ENCODE measurements at places on chromosomes 11 and 22. TPM values are rescaled to one million over a fixed set of nuclear protein-coding genes. Genes with fewer than 3 reads are reported as not detected.

DNA sequence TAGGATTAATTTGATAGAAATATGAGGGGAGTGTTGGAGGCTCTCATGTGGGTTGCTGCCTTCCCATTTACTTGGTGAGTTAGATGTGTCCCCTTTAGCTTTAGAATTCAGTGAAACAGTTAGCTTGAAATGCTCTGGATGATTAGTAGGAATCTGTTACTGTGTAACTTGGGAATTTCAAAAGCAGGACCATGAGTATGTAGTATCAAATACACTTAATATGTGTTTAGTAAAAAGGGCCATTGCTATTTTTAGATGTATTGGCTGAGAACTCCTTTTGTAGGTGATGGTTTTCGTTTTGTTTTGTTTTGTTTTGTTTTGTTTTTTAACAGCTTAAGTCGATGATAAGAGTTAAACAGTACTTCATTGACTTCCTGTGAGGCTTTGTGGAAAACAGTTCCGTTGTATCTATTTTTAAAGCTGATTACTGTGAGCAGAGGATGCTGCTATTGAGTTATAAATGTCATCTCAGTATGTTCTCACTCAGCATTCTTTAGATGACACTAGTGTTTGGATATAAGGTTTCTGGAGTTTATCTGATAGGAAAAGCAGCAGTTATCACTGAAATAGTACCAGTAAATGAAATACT, 53.5 kb downstream of the MCAM start:
- no peaks in the 10 kb centered on the region for H3K27me3 ChIP-seq
- H3K27ac ChIP-seq = no peak overlapping the region
- H3K36me3 ChIP-seq = no peaks in the 10 kb centered on the region
- no peak overlapping the region for H3K4me3 ChIP-seq
- peaks cover 40% of the 10 kb centered on the region for H3K4me1 ChIP-seq

GRCh38 chr11:17635551-17635938, 83.8 kb upstream of the MYOD1 start:
- H3K27me3 ChIP-seq = peaks cover 14% of the 10 kb centered on the region
- H3K4me1 ChIP-seq = no peaks in the 10 kb centered on the region
- DNase-seq = no peak
- no peak overlapping the region for H3K4me3 ChIP-seq
- no peak overlapping the region for H3K27ac ChIP-seq
- no peaks in the 10 kb centered on the region for H3K36me3 ChIP-seq

DNA sequence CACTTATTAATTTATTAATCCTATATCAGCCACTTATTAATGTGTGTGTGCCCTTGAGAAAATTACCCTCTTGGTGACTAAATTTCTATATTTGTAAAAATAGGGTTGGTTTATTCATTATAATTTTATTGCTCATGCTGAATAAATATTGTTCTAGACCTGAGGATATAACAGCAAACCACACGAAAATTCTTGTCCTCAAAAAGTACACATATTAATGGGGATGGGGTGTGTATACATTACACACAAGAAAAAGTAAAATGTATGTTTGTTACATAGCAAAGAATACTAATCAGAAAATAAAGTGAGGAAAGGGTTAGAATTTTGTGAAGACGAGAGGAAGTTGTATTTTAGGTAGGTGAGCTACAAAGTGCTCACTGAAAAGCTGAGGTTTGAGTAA, 1068.9 kb upstream of the RAG2 start:
- H3K4me1 ChIP-seq = no peaks in the 10 kb centered on the region
- no peak for DNase-seq
- no peak overlapping the region for H3K4me3 ChIP-seq
- no peaks in the 10 kb centered on the region for H3K27me3 ChIP-seq

GRCh38 chr11:116658876-116659535, 113.8 kb downstream of the BUD13 start:
- peaks cover 10% of the 10 kb centered on the region for H3K27me3 ChIP-seq
- H3K4me1 ChIP-seq = no peaks in the 10 kb centered on the region
- DNase-seq = no peak
- no peaks in the 10 kb centered on the region for H3K36me3 ChIP-seq

The SMTNL1 gene
- not detected for total RNA-seq

GRCh38 chr22:24189249-24190158, 8.2 kb downstream of the SUSD2 start:
- DNase-seq = peak; percentile 47
- no peak overlapping the region for H3K27ac ChIP-seq
- H3K36me3 ChIP-seq = no peaks in the 10 kb centered on the region

The ADAMTS15 gene
- total RNA-seq = 1.2 TPM

The BTG4 gene
- total RNA-seq = not detected

DNA sequence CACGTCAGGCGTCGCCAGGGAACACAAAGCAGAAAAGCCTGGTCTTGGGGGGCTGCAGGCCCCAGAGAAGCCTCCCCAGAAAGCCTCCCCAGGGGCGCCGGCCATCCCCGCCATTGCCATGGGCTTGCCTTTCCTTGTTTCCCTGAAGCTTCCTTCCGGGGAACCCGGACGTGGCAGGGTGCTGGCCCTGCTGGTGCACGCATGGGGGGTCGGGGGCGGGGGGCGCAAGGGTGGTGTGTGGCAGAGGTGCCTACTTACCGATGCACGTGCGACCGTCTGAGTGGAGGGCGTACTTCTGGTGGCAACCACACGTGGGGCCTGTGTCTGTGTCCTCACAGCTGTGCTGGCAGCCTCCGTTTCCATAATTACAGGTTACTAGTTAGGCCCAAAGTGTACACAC, 71.0 kb upstream of the TTLL12 start:
- peaks cover 77% of the 10 kb centered on the region for H3K27me3 ChIP-seq
- DNase-seq = no peak
- H3K27ac ChIP-seq = no peak overlapping the region
- no peak overlapping the region for H3K4me3 ChIP-seq
- H3K36me3 ChIP-seq = no peaks in the 10 kb centered on the region
- no peaks in the 10 kb centered on the region for H3K4me1 ChIP-seq

DNA sequence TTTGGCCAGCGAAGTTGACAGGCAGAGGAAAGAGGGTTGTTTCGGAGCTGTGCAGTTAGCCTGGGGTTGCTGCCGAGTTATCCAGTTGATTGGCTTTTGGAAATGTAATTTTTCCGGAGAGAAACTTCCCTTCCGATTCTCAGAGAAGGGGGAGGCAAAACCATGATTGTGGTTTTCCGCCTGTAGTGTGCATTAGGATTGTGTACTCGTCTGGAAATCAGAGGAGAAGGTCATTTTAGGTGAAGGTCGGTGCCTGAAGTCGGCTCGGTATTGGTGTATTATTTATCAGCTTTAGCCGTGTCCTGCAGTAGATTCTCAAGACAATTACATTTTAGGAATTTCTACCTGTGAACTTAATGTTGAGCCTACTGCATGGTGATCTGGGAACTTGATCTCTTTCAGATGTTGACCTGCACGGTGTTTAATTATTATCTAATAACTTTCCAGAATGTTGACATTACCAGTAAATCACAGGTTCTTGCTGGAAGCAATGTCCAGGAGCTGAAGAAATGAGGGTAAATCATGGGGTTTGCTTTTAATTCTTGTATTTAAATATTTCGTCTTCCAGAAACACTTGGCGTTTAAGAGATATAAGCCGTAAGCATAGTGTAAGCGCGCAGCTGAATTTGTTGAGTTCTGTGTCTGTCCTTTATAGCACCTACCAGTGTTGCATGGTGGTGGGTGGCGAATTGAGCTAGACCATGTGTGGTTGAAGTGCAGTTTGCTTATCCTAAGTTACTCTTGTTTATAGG, 1.3 kb downstream of the ARHGEF12 start:
- peaks cover 19% of the 10 kb centered on the region for H3K36me3 ChIP-seq
- H3K4me1 ChIP-seq = peaks cover 63% of the 10 kb centered on the region
- peaks cover 6% of the 10 kb centered on the region for H3K27me3 ChIP-seq
- H3K4me3 ChIP-seq = peak overlapping the region; percentile 99

GRCh38 chr11:17898782-17899181, 114.1 kb downstream of the SERGEF start:
- H3K36me3 ChIP-seq = no peaks in the 10 kb centered on the region
- no peak overlapping the region for H3K4me3 ChIP-seq
- H3K27ac ChIP-seq = no peak overlapping the region
- DNase-seq = no peak
- peaks cover 2% of the 10 kb centered on the region for H3K27me3 ChIP-seq

DNA sequence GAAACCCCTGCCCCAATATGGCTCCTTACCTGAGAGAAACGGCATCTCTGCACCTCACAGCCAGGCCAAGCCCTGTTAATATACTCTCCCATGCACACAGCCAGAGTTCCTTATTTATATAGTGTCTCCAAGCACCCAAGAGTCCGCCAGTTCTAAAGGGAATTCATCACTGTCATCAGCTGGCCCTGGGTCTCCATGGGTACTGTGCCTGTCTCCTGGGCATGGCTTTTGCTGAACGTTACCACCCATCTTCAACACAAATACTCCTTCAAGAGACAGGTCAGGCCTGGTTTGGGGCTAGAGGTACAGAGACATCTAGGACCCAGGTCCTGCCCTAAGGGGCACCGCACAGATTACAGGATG, 1.6 kb upstream of the ATG16L2 start:
- peaks cover 12% of the 10 kb centered on the region for H3K27me3 ChIP-seq
- H3K4me3 ChIP-seq = peak overlapping the region; percentile 95
- peaks cover 67% of the 10 kb centered on the region for H3K4me1 ChIP-seq
- no peak for DNase-seq
- peaks cover 21% of the 10 kb centered on the region for H3K36me3 ChIP-seq
- peak overlapping the region; percentile 92 for H3K27ac ChIP-seq

DNA sequence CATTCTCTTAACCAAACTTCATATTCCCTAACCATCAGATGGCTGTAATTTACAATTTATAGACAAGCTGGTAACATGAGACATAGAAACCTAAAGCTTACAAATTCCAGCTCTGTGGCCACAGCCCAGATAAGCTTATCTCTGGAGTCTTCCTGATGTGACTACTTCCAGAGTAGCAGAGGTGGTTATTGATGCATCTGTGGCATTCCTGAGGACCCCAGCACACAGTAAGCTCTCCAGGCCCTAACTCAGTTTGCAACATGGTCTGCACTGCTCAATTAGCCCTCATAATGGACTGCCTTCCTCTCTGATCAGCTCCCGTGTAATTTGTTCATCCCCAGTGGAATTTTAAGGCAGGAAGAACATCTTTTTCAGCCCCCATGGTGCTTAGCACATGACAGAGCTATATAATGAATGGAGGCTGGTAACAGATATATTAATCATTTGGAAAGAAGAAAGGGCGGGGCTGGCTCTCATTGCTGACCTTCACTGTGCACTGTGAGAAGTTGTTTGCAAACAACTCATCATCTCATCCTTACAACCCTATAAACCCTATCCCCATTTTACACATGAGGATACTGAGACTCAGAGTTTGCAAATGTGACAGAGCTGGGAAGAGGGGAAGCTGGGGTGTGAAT, 30.1 kb upstream of the KCNJ11 start:
- DNase-seq = no peak
- no peaks in the 10 kb centered on the region for H3K36me3 ChIP-seq
- H3K4me3 ChIP-seq = no peak overlapping the region
- no peak overlapping the region for H3K27ac ChIP-seq

- H3K4me3 ChIP-seq = no peak overlapping the region
- no peaks in the 10 kb centered on the region for H3K27me3 ChIP-seq
- DNase-seq = no peak
- H3K4me1 ChIP-seq = no peaks in the 10 kb centered on the region
- no peaks in the 10 kb centered on the region for H3K36me3 ChIP-seq
Measured at GRCh38 chr11:109510316-109510715, 88.3 kb downstream of the C11orf87 start.

The MYBPC3 gene
- not detected for total RNA-seq

The SLC15A3 gene
- total RNA-seq = 3.6 TPM

The CSF2RB gene
- 0.90 TPM for total RNA-seq

- H3K4me3 ChIP-seq = no peak overlapping the region
- H3K27me3 ChIP-seq = no peaks in the 10 kb centered on the region
- H3K27ac ChIP-seq = no peak overlapping the region
- no peaks in the 10 kb centered on the region for H3K36me3 ChIP-seq
- H3K4me1 ChIP-seq = peaks cover under 1% of the 10 kb centered on the region
Measured at GRCh38 chr11:9059406-9059805, 32.0 kb downstream of the SCUBE2 start.

- H3K4me3 ChIP-seq = no peak overlapping the region
- H3K27me3 ChIP-seq = no peaks in the 10 kb centered on the region
- peaks cover 25% of the 10 kb centered on the region for H3K4me1 ChIP-seq
- DNase-seq = no peak
- H3K27ac ChIP-seq = no peak overlapping the region
- H3K36me3 ChIP-seq = peaks cover 22% of the 10 kb centered on the region
Measured at GRCh38 chr22:45320357-45320976, 10.7 kb downstream of the FAM118A start.

The AMBRA1 gene
- 22.5 TPM for total RNA-seq

The RABL2B gene
- 18.0 TPM for total RNA-seq

DNA sequence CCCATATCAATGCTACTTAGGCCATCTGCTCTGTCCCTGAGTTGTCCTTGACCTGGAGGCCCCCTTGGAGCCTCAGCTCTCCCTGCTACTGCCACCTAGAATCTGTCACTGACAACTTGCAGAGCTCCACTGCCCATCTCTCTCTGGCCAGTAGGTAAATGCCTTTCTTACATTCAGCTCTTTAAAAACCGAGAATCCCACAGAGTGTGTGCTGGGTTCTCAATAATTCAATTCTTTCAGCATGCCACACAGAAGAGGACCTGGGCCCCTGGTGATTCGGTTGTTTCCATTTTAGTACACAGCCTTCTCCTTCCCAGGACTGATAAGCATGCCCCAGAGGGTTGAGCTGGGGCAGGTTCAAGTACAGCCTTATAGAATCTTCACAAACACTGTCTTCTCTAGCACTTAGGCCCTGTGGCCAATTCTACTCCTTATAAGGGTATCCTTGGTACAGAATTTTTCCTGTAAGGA, 22.0 kb upstream of the IPO7 start:
- H3K4me3 ChIP-seq = no peak overlapping the region
- no peaks in the 10 kb centered on the region for H3K36me3 ChIP-seq
- peak overlapping the region; percentile 99 for H3K27ac ChIP-seq
- no peaks in the 10 kb centered on the region for H3K27me3 ChIP-seq
- no peak for DNase-seq
- H3K4me1 ChIP-seq = peaks cover 42% of the 10 kb centered on the region

The ZP1 gene
- 0.15 TPM for total RNA-seq

The DEPDC7 gene
- 12.4 TPM for total RNA-seq

DNA sequence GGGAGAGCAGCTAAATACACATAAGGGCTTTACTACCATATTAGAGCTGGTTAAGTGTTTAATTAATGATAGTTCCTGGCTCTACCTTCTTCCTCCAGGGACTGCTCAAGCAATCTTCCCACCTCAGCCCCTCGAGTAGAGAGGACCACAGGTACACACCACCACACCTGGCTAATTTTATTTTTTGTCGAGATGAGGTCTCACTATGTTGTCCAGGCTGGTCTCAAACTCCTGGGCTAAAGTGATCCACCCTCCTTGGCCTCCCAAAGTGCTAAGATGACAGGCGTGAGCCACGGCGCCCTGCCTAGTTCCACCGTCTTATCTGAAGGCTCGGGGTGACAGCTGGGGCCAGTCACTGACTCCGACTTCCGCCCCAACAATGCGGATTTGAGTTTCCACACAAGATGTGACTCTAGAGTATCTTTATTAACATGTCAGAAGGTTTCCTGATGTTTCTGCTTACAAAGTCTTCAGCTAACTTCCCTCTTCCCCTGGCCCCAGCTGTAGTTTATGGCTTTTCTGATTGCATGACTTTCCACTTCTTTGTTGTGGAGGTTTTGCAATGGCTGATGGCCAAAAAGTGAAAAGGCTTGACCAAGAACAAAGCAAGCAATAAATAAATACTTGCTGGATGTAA, 16.8 kb downstream of the TPST2 start:
- no peak overlapping the region for H3K4me3 ChIP-seq
- H3K27me3 ChIP-seq = peaks cover 2% of the 10 kb centered on the region
- H3K27ac ChIP-seq = no peak overlapping the region
- peaks cover 30% of the 10 kb centered on the region for H3K4me1 ChIP-seq
- no peak for DNase-seq

- H3K36me3 ChIP-seq = no peaks in the 10 kb centered on the region
- H3K4me1 ChIP-seq = no peaks in the 10 kb centered on the region
- DNase-seq = no peak
Measured at GRCh38 chr22:17789379-17790200, 15.3 kb upstream of the BID start.

The PRODH gene
- total RNA-seq = not detected

The LINC01488 gene
- not detected for total RNA-seq

The ACRV1 gene
- total RNA-seq = not detected

Measured in HFFc6 (cell line).